ENCODE measurements at places on chromosomes 13 and 19.

- DNase-seq, result no peak
Measured at GRCh38 chr19:47660435-47660832, 51.5 kb downstream of the BICRA start.

- no peak for DNase-seq
Measured at GRCh38 chr19:40331052-40331451, 17.1 kb downstream of the C19orf47 start.

- no peak for DNase-seq
Measured at GRCh38 chr13:107852072-107852471, 363.3 kb downstream of the LIG4 start.

GRCh38 chr13:105663182-105663581 lies 872.3 kb downstream of the EFNB2 start:
- no peak for DNase-seq

DNA sequence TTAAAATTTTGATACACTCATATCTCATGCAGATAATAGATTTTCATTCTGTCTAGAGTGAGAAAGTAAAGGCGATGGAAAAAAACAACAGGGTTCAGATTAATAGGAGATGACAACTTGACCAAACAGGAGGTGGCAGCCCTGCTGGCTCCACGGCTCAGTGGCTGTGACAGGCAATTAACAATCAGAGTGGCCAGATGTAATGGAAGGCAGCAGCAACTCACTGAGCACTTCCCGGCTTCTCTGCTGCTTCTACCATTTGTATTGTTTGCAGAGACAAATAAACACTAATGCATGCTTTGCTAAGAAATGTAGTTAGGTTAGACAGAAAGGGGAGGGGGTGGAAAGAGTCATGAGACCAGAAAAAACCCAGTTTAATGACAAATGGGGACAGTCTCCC lies 473.0 kb upstream of the SLC10A2 start:
- DNase-seq, result no peak

- no peak for DNase-seq
Measured at GRCh38 chr13:80072231-80072630, 268.7 kb downstream of the SPRY2 start.

DNA sequence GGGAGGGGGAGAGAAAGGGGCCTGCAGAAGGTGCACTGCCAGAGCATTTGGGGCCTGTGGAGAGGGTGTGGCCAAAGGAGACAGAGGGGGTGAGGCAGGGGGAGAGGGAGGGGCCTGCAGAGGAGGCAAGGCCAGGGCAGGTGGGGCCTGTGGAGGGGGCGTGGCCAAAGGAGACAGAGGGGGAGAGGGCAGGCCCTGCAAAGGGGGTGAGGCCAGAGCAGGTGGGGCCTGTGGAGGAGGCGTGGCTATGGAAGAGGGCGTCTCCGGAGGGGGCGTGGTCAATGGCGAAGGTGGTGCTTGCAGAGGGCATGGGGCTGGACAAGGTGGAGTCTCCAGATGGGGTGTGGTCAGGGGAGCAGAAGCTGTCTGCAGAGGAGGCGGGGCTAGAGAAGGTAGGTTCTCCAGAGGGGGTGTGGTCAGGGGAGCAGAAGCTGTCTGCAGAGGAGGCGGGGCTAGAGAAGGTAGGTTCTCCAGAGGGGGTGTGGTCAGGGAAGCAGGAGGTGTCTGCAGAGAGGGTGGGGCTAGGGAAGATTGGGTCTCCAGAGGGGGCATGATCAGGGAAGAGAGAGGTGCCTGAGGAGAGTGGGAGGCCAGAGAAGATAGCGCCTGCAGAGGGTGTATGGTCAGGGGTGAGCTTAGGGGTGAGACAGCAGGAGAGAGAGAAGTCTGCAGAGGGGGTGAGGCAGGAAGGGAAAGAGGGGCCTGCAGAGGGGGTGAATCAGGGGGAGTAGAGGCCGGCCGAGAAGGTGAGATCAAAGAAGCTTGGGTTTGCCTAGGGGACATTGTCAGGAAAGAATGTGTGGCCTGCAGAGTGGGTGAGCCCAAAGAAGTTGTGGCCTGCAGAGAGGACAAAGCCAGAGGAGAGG lies 3.4 kb downstream of the PRR36 start:
- peak; percentile 84 for DNase-seq

DNA sequence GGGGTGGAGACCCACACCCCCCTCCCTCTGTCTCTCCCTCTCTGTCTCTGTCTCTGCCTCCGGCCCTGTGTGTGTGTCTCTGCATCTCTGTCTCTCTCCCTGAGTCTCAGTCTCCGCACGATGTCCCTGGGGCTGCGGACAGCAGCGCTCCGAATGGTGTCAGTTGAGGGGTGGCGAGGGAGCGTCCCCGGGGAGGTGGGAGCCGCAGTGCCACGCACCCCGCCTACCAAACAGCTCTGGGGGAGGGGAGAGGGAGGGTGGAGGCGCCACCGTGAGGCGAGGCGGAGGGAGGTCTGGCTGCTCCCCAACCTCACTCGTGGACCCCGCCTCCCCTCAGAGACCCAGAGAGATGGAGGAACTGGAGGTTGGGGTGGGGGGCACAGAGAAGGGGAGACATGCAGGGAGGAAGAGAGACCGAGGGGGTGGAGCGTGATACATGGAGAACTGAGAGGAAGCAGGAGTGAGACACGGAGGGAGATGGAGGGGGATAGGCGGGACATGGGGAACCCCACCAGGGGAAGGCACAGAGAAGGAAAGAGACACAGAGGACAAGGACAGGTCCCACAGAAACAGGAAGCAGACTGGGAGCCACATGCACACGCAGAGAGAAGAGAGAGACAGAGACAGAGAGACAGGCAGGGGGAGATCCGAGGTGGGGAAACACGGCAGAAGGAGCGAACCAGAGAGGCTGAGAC lies 7.2 kb downstream of the ERFL start:
- DNase-seq, result no peak

DNA sequence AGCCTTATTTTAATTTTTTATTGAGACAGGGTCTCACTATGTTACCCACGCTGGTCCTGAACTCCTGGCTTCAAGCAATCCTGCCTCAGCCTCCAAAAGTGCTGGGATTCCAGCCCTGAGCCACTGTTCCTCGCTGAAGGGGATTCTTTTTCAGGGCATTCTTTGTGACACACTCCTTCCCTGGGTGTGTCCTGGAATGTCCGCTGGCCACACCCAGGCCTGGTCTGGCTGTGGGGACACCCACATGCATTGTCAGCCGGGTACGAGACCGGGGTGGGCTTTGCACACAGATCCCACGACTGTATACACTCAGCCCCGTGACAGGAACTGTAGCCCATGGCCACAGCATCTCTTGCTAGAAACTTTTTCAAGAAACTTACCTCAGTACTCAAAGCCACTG lies 34.4 kb upstream of the GATAD2A start:
- no peak for DNase-seq

GRCh38 chr19:33778089-33778791 lies 18.4 kb upstream of the KCTD15 start:
- peak; percentile 89 for DNase-seq

DNA sequence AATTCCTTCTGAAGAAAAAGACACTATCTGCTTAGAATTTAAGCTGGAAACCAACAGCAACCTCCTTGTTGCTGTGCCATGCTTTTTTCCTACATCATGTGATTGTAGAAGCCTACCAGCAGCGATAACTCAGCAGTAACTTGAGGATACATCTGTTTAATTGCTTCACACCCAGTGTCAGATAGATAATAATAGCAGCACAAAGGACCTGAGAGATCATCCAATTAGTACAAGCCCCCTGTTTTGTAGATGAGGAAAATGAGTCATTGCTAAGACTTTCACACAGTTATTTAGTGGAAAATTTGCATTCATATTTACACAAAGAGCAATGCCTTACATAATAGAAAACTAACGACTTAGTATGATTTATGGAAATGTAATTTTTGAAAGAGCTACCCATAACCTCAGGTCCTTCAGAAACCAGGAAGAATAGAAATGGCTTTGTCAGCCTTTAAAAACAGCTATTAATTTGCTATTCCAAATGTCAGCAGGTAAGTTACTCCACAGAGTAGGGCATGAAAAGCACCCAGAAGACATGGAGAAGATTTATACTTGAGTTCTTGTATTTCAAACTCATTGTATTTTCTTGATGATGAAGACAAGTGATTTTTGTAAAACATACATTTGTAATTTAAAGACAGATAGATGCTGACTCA lies 93.7 kb upstream of the SGCG start:
- DNase-seq, result no peak

GRCh38 chr13:30998136-30999088 lies 66.0 kb downstream of the TEX26 start:
- no peak for DNase-seq

DNA sequence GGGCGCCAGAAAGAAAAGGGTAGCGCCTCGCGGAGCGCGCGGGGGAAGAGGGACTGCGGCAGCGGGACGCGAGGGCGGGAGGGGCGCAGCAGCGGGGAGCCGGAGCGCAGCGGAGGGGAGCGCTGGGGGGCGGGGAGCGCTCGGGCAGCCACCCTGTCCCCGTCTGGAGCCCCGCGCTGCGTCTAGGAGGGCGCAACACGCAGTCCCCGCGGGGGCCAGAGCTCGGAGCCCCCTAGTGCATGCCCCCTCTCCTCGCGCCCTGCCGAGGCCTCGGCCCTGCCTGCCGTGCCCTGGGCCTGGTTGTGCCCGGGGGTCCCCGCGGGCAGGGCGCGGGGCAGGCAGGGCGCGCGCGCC lies 37.9 kb downstream of the SOX1 start:
- DNase-seq, result no peak

DNA sequence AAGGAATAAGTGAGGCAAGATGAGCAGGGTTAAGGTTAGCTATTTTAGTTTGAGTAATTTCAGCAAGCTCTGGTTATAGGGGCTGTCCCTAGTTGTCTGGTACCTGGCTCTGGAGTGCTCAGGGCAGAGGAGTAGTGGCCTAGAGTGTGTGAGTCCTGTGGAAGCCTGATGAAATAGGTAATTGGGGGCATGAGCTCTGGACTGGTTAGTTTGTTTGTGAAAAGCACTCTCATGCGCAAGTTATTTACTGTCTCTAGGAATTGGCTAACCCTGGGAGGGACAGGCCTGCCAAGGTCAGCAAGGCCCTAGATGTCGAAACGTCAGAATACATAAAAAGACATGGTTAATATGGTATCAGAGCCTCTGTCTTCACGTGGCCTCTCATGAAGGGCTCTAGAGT lies 900.1 kb downstream of the PCDH17 start:
- DNase-seq, result no peak

DNA sequence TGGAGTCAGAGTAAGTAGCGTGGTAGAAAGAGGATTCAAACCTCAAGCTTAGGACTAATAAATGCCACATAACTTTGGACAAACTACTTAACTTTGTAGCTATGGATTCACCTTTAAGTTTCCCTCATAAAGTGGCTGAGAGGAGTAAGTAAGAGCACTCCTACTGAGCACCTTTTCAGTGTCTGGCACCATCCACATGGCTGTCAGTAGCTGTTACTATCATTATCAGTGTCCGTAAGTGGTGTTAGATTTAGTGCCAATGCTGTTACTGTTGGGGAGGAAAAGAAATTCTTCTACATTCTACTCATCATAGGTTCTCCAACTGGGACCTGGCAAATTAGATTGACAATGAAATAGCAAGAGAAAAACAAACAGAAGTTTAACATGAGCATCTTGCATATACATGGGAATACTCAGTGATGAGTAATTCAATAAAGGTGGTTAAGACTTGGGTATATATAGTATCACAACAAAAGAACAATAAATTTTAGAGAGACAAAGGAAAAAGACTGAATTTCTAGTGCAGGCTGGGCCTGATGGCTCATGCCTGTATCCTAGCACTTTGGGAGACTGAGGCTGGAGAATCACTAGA lies 165.6 kb upstream of the NBEA start:
- DNase-seq, result no peak

- no peak for DNase-seq
Measured at GRCh38 chr13:51675385-51675784, 91.1 kb downstream of the WDFY2 start.

DNA sequence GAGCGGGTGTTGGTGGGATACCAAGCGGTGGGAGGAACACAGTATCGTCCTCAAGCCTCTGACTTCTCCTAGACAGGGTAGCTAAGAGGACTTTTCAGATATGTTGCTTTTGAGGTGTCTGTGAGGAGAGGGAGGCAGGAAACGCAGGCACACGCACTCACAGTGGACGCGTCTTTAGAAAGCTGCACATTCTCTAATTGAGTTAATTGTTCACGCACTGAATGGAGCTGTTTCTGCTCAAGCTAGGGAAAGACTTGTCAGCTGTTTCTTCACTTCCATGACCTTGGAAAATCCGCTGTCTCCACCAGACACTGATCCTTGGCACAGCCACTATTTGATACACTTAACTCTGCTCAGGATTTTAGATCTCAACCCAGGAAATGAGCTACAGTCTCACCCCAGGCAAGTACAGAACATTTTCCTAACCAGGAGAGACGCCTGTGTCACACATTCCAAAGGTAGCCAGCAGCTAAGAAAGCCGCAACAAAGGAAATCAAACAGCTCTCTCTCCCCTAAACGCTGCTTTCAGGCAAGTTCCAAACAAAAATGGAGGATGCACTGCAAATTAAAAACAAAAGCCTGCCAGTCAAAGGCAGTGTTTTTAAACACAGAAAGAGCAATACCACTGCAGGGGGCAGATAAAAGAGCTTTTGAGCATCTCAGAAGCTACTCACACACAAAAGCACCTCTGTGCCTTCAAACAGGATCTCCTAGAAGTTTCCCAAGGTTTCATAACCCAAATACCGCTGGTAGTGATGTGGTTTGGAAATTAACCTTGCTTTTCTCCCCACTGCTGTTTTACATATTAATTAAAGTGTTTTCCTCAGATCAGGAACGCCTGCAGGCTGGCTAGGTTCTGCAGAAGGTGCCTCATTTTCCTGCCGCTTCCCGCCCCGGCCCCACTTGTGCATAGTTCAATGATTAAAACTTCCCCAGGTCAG lies 57.3 kb downstream of the IRS2 start:
- peak; percentile 73 for DNase-seq

GRCh38 chr19:1650650-1651567 lies 1.5 kb downstream of the TCF3 start:
- DNase-seq, result no peak

DNA sequence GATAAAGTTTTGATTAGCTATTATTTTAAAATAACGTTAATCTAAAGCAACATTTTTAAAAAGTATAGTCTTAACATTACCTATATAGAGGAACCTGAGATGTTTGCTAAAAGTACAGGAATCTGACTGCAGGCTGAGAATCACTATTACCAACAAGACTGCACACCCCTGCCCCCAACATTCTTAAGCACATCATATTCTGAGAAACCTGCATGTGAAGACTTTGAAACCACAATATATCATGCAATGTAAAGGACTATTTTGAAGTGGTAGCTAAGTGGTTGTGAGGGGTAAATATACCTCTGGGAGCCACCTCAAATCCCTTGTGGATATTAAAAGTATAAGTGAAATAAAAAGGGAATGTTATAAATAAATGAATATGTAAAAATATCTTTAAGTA lies 119.0 kb upstream of the KLF12 start:
- DNase-seq, result no peak

DNA sequence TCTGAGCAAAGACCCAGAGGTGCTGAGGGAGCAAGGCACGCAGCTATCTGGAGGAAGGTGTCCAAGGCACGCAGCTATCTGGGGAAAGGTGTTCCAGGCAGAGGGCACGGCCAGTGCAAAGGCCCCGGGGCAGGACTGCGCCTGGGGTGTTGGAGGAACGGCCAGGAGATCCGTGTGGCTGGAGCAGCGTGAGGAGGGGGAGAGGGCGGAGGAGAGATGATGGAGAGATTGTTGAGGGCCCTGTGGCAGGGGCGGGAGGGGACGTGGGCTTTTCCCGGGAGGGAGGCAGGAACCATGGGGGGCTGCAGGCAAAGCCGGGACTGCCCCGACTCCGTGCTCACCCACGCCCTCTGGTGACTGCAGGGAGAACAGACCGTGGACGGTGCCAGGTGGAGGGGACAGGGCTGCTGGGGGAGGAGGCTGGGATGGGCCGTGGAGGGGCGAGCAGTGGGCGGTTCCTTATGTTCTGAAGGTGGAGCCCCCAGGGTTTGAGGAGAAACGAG lies 13.3 kb upstream of the MISP start:
- DNase-seq, result peak; percentile 38
